Inflammatory macrophage treated with lipopolysaccharide for 1 hour (primary cell): ENCODE measurements at places on chromosomes 6 and 20.
A peak's percentile ranks its signal among the peaks of the same experiment; 100 is the strongest.

DNA sequence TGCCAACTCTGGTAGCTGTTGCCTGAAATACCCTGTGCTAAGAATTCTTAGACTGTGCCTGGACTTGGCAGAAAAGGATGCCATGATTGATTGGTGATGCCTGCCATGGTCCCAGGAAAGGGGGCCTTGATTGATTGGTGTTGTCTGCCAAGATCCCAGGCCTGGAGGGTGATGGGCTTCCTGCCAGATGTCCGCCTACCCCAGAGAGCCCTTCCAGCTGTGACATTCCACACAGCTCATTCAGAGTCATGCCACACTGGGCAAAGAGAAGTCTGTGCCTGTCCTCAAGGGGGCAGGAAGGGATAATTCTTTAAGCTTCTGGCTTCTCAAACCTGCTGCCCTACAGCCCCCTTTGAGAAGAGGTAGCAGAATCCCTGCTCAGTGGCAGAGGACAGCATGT is 24.6 kb downstream of the RIMS4 start:
- DNase-seq = no peak

GRCh38 chr6:92050216-92050615 is 1369.1 kb downstream of the EPHA7 start:
- no peak for DNase-seq

GRCh38 chr20:22729180-22729579 is 144.8 kb upstream of the FOXA2 start:
- peak; percentile 60 for DNase-seq

GRCh38 chr6:34468378-34468892 is 2.6 kb downstream of the PACSIN1 start:
- peak; percentile 7 for DNase-seq

- no peak for DNase-seq
These were observed 201.6 kb upstream of the SNX9 start for GRCh38 chr6:157621406-157621805.
